Uterus (tissue), 4 donors: ENCODE measurements at places on chromosomes 2 and 18. TPM values are rescaled to one million over a fixed set of nuclear protein-coding genes. Genes with fewer than 3 reads are reported as not detected.

DNA sequence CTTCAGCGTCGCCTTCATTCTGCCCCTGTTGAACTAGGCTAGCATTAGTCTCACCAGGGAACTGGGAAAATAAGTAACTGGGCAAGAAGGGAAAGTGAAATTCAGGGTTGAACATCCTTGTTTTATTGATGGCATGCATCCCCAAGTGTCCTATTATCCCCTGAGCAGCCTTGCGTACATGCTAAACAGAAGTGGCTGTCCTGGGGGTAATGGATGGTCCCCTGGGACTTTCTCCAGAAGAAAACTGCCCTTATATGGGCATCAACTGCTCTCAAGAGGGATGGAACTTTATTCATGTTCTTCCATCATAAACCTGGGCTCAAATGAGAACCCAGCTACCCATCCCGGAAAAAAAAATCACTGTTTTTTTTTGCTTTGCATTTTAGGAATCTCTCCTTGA is 11.8 kb upstream of the SMIM21 start:
- DNase-seq, result no peak

DNA sequence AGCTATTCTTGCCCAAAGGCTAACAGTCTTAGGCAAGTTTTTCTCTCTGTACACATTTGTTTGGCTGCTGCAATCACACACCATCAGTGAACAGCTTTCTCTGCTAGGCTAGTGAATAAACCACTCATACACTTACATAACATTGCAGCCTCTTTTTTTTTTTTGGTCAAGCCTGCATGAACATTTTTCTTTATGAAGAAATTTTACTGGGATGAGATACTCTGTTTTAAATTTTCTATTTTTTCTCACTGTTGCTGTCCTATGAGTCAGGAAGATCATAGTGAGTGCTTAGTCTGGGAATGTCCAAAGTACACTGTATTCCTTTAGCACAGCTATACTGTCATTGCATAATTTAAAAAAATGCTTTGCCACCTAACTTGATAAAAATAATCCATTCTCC is 58.5 kb downstream of the ROCK1 start:
- DNase-seq, result no peak

Gene FABP1
- total RNA-seq, result 0.88 TPM

GRCh38 chr2:113796592-113797175 is 40.2 kb upstream of the SLC35F5 start:
- no peak for DNase-seq

DNA sequence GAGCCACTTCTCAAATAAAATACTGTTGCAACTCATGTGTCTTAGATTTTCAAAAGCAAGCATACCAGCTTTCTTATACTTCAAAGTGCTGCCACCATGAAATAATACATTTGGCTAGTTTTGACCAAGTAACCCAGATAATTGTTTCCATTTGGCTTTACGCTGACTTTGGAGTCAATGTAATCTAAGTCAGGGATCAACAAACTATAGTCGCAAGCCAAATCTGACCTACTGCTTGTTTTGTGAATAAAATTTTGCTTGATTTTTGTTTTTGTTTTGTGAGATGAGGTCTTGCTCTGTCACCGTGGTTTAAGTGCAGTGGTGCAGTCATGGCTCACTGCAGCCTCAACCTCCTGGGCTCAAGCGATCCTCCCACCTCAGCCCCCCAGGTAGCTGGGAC is 65.0 kb downstream of the OXER1 start:
- no peak for DNase-seq

DNA sequence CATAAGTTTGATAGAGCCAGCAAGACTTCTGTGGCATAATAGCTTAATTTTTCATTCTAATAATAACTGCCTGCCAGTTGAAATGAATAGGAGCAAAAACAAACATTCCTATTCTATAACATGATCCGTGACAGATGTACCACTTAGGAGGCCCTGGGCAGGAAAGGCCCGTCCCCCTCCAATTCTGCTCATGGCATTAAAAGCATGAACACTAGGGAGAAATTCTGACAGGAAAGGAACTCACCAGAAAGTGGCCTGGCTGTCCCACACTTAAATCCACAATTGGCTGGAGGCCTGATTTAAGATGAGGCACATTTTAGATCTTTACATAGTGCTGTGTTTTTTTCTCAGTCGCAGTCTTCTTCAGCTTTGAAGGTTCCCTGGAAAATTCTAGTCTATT is 261.9 kb upstream of the ETAA1 start:
- no peak for DNase-seq

Gene KATNAL2
- 14.3 TPM for total RNA-seq

DNA sequence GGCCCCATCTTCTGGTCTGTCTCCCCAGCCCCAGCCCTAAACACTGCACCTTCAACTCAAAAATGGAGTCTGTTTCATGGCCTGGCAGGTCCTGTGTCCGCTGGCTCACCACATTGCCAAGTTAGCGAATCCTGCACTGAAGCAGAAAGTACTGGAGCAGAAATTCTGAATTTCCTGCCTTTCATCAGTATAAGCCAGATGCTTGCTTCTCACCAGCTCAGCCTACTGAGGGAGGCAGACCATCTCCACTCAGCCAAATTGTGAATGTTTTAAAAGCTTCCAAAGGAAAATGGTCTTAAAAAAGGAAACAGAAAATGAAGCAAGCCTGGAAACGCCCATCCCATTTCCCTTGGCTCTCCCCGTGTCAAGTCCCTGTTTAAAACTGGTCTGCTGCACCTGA is 157.8 kb downstream of the C1D start:
- DNase-seq, result no peak

Gene SH2D6
- total RNA-seq, result not detected

- no peak for DNase-seq
Measured at GRCh38 chr2:69567909-69568300, 75.6 kb downstream of the AAK1 start.

DNA sequence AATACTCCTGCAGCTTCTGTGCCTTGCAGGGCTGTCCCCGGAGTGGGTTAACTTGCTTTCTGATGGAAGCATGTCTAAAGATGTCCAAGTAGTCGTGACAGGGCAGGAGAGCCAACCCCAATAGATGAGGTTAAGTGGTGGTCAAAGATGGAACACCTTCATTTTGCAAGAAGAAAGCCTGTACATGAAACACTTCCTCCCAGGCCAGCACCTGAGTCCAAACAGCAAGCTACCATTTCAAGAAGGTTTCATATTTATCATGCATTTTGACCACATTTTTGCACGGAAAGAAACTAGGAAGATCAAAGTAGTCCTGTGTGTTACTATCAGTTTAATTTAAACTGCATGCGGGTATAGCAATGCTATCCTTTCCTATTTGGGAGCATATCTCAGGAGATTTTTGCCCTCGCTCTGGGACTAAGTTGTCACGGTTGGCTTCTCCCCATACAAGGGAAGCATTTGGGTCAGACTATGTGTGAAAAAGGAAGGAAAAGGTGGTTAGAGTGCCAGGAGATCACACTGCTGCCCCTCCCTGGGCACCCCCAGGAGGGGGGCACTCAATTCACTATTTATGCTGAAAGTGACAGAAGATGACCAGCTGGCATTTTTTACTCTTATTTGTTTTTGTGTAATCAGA is 187.6 kb downstream of the ZNF521 start:
- no peak for DNase-seq

DNA sequence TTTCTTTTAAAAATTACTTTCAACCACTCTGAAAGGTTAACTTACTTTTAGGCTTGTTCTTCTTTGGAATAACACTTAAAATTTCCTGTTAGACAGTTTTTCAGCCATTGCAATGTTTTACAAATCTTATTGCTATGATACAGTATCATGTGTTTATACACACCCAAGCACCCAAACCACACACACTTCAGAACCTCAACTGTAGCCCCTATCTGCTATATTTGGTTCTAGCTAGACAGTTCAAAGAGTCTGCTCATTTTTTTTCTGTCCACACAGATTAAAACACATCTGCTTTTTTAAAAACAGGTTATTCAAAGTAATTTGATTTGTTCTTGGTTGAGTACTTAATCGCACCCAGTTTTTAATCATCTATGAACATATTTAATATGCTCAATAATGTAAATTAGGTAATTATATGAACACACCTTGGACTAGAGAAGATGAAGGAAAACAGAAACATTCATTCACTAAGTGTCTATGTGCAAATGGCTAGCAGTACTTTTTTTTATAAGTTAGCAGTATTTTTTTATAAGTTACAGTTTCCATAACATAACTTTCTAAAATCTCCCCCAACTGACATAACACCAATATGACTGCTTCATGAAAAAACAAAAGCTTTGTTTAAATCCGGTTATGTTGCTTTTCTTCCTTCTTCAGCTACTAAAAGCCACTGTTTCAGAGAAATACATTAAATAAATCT is 17.6 kb downstream of the FBXO11 start:
- no peak for DNase-seq

GRCh38 chr2:143685421-143686078 is 556.3 kb downstream of the ARHGAP15 start:
- no peak for DNase-seq

Gene ACSL3
- 59.2 TPM for total RNA-seq

DNA sequence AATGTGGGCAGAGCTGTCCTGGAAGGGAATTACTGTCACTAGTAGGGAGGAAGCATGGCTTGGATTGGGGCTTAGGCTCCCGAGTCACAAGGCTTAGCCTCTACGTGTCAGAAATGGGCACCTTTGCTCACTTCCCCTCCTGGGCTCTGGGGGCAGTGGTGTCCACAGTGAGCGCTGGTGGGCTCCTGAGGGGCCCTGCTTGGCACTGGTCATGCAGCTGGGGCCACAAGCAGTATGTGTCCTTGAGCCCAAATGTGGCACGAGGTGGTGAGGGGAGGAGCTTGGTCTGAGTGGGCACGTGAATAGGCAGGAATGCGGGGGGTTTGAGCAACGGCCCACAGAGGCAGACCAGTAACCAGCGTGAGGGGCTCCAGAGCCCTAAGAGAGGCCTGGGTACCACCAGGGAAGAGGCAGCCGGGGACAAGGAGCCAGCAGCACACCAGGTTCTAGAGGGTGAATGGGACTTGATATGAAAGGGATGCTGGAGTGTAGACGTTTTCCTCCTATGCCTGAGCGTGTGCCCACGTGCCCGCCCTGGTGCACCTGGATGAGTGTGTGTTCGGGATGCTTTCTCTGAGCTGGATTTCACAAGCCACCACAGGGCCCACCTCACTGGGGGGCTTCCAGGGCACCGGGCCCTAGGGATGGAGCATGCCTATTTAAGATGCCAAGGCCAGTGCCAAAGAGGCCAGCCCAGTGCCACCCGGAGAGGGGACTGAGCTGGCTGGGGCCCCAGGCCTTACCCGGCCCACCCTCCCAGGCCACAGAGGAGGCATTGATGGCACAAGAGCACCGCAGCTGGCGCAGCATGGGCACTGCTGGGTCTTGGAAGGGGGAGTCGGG is 22.8 kb upstream of the PTMA start:
- no peak for DNase-seq

Gene SLC35G4
- not detected for total RNA-seq

DNA sequence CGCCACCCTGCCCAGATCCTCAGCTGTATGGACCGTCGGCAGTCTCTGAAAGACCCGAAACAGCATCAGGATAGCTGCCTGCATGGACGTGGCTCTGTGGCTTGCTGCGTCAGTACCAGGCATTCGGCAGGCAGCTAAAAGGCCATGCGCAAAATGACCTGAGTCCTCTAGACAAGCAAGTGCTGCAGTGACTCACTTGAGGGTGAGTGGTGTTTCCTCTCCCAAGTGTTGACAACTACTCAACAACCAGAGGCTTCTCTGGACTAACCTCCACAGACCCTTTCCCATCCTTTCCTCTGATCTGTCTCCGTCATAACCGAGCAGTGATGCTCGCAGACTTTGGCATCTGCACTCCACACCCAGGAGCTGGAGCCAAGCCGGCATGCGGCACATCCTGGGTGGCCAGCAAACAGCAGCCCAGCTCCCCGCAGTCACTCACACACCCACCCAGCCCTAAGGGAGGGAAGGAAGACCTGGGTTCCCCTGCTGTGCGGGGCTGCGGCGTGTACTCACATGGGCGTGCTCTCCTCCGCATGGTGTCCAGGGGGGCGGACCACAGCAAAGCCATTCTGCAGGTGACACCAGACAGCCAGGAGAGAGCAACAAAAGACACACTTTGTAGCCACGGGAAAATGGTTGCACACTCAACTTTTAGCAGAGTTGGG is 239.3 kb downstream of the TWIST2 start:
- no peak for DNase-seq

GRCh38 chr2:11509657-11510360 is 24.0 kb upstream of the GREB1 start:
- no peak for DNase-seq

Gene CD226
- total RNA-seq, result 2.9 TPM

GRCh38 chr2:102315921-102316320 is 4.6 kb downstream of the IL1RL1 start:
- no peak for DNase-seq

- no peak for DNase-seq
Measured at GRCh38 chr2:101630224-101630949, 67.1 kb upstream of the MAP4K4 start.

DNA sequence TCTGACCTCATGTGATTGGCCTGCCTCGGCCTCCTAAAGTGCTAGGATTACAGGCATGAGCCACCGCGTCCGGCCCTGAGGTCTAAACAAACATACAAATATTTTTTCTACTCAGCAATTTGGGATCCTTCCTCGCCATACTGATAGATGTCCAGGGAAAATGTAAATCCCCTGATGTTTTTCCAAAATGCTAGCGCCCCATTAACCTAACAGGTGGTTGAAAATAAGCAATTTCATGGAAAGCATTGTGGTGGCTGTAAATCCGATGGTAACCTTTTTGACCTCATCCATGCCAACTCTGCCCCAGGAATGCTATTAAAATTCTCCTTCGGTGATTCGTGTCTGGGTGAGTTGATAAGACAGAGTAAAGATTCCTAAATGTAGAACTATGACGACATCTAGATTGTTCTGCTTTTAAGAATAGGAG is 19.3 kb downstream of the GEMIN6 start:
- DNase-seq, result no peak

GRCh38 chr18:22930089-22930713 is 2.9 kb upstream of the RBBP8 start:
- peak; percentile 77 for DNase-seq

GRCh38 chr2:150586858-150587257 is 99.4 kb upstream of the RND3 start:
- DNase-seq, result no peak

Gene ERBB4
- total RNA-seq, result 0.59 TPM

Gene NAT8
- not detected for total RNA-seq

DNA sequence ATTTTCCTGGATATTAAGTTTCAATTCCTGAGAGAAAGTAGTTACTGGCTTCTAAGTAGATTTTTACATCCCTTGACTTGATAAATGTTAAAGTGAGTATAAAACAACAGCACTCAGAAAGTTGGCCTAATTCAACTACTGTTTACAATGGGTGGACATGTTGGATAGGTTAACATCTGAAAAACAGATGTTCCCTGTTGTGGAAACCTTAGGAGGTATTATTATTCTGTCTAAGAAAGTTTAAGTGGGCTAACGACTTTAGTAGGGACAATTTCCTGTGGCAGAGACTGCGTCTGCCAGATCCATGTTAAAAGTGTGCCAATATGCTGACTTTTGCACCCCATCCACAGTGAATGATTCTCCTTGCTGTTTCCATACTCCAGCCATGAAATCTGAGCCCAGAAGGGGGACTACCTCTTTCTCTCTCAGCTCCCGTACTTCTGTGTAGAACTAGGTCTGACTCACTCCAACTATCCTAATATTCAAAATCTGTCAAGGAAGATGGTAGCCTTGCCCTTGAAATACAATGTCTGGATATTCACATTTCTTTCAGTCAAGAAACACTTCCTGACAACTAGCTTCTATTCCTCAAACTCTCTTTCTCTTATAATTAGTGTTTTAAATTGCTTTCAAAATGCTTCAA is 327.5 kb upstream of the HNRNPA3 start:
- DNase-seq, result no peak

Gene RTKN
- total RNA-seq, result 36.3 TPM
